ENCODE measurements at places on chromosomes 12 and 14. TPM values are rescaled to one million over a fixed set of nuclear protein-coding genes. Genes with fewer than 3 reads are reported as not detected.

Gene LRRC10
- not detected for total RNA-seq

Gene AGAP2
- total RNA-seq, result 0.17 TPM

Gene SLCO1A2
- total RNA-seq, result 0.05 TPM

Gene KCNC2
- not detected for total RNA-seq

Gene POTEM
- total RNA-seq, result not detected

Gene RNASE3
- not detected for total RNA-seq

Gene SMCO3
- total RNA-seq, result 0.57 TPM

Gene CLBA1
- total RNA-seq, result 7.2 TPM

Gene ZBTB42
- 6.9 TPM for total RNA-seq

Gene GPRC5A
- 12.5 TPM for total RNA-seq

Gene TAS2R7
- total RNA-seq, result not detected

Gene TULP3
- total RNA-seq, result 23.6 TPM

Gene POLE2
- 2.0 TPM for total RNA-seq

Gene SIX1
- 0.20 TPM for total RNA-seq

Gene SCN8A
- 6.5 TPM for total RNA-seq

Gene FAM181A
- total RNA-seq, result not detected

Gene OR11G2
- not detected for total RNA-seq

Gene SLC17A8
- not detected for total RNA-seq

Gene CNTN1
- 2.1 TPM for total RNA-seq

Gene APOF
- not detected for total RNA-seq

Gene SIX6
- total RNA-seq, result not detected

Gene KIF26A
- 1.4 TPM for total RNA-seq

Gene ARHGAP9
- total RNA-seq, result 2.5 TPM

Gene KRT71
- not detected for total RNA-seq

Gene MIPOL1
- 11.9 TPM for total RNA-seq

Gene EIF2S3B
- 6.0 TPM for total RNA-seq

Gene HOXC12
- total RNA-seq, result not detected

Gene ATG14
- total RNA-seq, result 11.5 TPM

Gene HOXC10
- not detected for total RNA-seq

Gene LAG3
- 2.0 TPM for total RNA-seq

Gene PAX9
- total RNA-seq, result 1.9 TPM

Gene BBOF1
- total RNA-seq, result 6.8 TPM

Gene OAS1
- 132 TPM for total RNA-seq

Gene SLC5A8
- not detected for total RNA-seq

Gene GPRC5D
- not detected for total RNA-seq

Gene ASPG
- total RNA-seq, result not detected

Gene RIC8B
- 19.7 TPM for total RNA-seq

Gene HSPB8
- 54.6 TPM for total RNA-seq

Gene CIT
- total RNA-seq, result 1.8 TPM

Gene DBX2
- total RNA-seq, result not detected

Gene TMTC1
- 5.0 TPM for total RNA-seq

Measured in astrocyte (in vitro differentiated cells and primary cell).